ENCODE measurements at places on chromosomes 1 and 21.

GRCh38 chr21:40049031-40049930 is 182.0 kb downstream of the PCP4 start:
- no peak for DNase-seq

DNA sequence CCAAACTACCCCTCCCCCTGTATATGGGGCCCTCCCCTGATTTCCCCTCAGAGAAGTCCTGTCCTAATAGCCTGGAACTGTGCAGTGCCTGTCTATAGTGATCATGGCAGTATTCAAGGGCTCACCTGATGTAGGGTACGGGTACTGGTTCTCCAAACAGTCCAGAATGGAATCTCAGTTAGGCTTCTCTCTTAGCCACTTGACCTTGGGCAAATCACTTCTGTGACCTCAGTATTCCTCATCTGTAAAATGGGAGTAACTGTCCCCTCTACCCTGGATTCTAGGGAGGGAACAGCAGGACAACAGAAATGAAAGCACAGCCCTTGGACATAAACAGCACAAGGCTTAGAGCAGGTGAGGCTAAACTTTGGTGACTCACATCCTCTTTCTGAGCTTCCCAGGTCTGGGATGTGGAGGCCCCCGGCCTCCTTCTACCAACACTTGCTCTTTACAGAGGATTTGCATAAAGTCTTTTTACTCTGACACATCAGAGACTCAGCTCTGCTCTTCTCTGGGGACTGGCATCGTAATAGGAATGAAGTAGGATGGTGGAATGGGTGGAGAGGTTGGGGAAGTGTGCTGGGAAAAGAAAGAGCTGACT is 20.0 kb upstream of the PDZK1IP1 start:
- no peak for DNase-seq

DNA sequence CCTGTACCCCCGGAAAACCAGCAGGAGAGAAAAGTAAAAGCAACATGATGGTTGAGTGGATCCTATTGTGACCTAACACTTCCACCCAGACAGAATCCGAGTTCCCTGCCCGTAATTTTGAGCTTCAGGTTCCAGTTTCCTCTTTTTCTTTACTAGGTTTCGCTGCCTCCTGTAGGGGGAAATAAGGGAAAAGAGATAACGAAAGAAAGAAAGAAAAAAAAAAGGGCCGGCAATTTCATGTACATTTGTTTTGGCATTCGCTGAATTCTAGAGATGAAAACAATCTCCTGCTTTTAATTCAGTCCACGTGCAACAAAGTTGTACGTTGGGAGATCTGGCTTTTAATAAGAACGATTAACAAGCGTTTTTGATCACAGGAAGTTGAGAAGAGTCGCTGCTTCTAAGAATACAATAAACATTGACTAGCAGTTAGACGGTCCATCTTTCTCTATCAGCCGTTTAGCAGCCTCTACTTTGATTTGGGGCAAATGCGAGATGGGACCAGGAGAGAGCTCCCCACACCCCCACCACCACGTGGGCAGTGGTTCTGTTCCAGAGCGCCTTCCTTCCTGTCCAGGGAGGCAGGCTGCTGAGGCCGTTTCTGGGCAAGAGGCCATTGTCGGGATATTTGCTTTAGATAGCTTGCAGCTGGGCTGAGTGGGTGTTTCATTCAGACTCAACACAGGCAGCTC is 155.9 kb upstream of the RUNX1 start:
- DNase-seq, result no peak

- peak; percentile 46 for DNase-seq
Observed at GRCh38 chr1:155173478-155174323, at the start of gene TRIM46. Gene TRIM46 (plus strand): TSS chr1:155173849. CDS start chr1:155173967, 118 bp downstream.

DNA sequence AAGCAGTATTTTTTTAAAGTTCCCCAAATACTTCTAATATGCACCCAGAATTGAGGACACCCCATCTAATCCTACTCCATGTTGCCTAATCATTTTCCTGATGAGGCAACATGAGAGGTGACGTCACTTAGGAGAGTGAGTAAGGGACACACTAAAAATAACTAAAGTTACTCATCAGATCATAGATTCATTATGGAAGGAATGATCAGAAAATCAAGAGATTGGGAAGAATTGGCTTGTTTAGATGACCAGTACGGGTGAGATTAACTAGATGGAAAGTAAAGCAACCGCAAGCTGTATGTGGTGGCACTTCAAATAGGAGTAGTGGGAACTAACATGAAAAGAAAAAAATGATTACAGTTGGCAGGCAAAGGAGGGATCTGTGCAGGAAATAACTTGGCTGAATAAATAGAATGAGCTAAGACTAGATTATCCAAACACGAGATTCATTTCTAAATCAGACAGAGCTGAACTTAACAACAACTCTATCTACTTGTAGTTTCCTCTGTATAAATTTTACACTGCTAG is 61.4 kb upstream of the CXADR start:
- no peak for DNase-seq

DNA sequence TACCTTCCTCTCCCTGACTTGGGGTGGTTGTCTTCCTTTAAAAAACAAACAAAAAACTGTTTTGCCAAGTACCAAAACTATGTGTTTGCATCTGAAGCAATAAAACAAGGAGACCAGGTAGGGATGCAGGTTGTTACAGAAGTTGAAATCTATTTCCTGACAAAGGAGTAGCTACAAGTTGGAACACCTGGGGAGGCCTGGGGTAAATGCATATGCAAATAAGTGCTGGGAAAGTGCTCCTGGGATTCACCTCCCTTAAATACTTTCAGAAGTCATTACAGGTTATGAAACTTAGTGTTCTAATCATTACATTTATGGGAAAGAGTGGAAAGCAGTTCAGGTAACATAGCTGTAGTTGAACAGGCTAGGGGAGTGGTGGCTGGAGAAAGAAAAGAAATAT is 1.9 kb upstream of the TSNAX start:
- DNase-seq, result no peak

- no peak for DNase-seq
Observed at GRCh38 chr1:4411862-4412261, 242.5 kb upstream of the AJAP1 start.

DNA sequence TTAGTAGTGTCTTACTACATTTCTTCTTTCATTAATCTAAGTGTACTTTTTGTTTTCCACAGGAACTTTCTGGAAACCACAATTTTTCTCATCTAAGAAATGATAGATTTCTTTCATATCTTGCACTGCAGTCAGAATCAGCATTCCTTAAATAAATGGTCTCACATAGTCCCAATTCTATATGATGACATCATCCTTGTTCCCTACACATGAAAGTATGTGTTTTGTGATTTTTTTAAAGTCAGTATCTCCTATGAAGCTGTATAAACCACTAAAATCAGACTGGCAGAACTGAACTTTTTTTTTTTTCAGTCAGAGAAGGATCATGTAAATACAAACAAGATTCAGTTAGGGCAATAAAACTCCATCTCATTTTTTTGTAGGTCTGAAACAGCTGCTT is 742.6 kb upstream of the CXADR start:
- DNase-seq, result no peak

- DNase-seq, result no peak
Observed at GRCh38 chr21:28261298-28261697, 731.4 kb downstream of the LTN1 start.

DNA sequence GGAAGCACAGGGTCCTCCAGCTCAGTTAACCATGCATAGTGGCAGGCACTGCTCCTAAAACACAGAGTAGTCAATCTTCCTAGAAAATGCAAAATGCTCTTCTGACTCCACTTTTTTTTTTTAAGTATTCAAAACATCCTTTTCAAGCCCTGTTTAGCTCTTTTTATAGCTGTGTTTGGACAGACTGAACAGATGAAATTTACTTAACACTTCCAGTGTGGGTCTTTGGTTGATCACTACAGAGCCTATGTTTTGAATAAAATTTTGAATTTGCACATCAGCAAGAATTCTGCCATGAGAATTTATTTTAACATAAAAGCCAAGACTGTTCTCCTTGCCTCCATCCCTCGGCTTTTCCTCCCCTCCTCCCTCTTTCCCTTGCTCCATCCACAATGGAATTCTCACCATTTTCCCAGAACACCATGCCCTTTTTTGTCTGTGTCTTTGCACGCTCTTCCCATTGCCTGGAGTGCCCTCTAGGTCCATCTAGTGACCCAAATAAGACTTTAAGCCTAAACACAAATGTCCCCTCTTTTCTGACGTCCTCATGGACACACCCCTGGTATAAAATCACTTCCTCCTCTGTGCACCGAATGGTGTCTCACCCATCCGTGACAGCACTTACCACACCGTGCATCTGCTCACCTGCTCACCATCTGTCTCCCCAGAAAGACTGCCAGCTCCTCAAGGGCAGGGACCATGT is 24.0 kb upstream of the CPT2 start:
- DNase-seq, result no peak

- DNase-seq, result no peak
Observed at GRCh38 chr1:38029685-38030511, 16.7 kb downstream of the POU3F1 start.
